T-helper 17 cell (primary cell): ENCODE measurements at places on chromosomes 13 and 19. TPM values are rescaled to one million over a fixed set of nuclear protein-coding genes. Genes with fewer than 3 reads are reported as not detected.

Gene SAMD1
- total RNA-seq, result 24.8 TPM

Gene CDADC1
- total RNA-seq, result 18.6 TPM

Gene FUZ
- 29.4 TPM for total RNA-seq

Gene GGN
- not detected for total RNA-seq

Gene DNAJC3
- 24.5 TPM for total RNA-seq

Gene CEACAM4
- 0.92 TPM for total RNA-seq

Gene CASP14
- total RNA-seq, result not detected

Gene OLFM4
- not detected for total RNA-seq

Gene RGCC
- 548 TPM for total RNA-seq

Gene MYADM
- 670 TPM for total RNA-seq

Gene DZIP1
- total RNA-seq, result not detected

Gene ERVK3-1
- total RNA-seq, result 108 TPM

Gene ZNF284
- 1.9 TPM for total RNA-seq

Gene KCTD12
- total RNA-seq, result 3.8 TPM

Gene HSD17B14
- not detected for total RNA-seq

Gene ZIK1
- total RNA-seq, result 2.9 TPM

Gene FXYD1
- total RNA-seq, result 1.8 TPM

Gene PSG11
- total RNA-seq, result 0.29 TPM

Gene U2AF1L4
- 48.1 TPM for total RNA-seq

Gene PLA2G4C
- total RNA-seq, result 11.7 TPM

Gene TEX101
- total RNA-seq, result not detected

Gene DYRK1B
- 55.5 TPM for total RNA-seq

Gene HSD11B1L
- 1.4 TPM for total RNA-seq

Gene CRLF1
- not detected for total RNA-seq

Gene SSC5D
- total RNA-seq, result 0.47 TPM

Gene GJA3
- total RNA-seq, result 0.12 TPM

Gene GPC6
- not detected for total RNA-seq

Gene TEKTIP1
- 8.4 TPM for total RNA-seq

Gene IRGC
- not detected for total RNA-seq

Gene IGLON5
- not detected for total RNA-seq

Gene SERTAD1
- total RNA-seq, result 19.4 TPM

Gene CERS1
- not detected for total RNA-seq

Gene ZNF723
- total RNA-seq, result not detected
